Fibroblast of skin of left quadriceps (primary cell): ENCODE measurements at places on chromosomes 11 and 22.

GRCh38 chr11:128359515-128359914, 227.8 kb downstream of the ETS1 start:
- DNase-seq: no peak

DNA sequence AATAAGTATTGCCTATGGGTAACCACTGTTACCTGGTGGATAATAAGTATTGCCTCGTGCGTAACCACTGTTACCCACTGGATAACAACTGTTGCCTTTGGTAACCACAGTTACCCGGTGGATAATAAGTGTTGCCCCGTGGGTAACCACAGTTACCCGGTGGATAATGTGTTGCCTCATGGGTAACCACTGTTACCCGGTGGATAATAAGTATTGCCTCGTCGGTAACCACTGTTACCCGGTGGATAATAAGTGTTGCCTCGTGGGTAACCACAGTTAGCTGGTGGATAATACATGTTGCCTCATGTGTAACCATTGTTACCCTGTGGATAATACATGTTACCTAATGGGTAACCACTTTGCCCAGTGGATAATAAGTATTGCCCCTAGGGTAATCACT, 9.8 kb upstream of the NXPE4 start:
- no peak for DNase-seq

GRCh38 chr11:91495837-91496236, 728.8 kb upstream of the FAT3 start:
- DNase-seq: no peak

- DNase-seq: peak; percentile 35
These were observed 46.4 kb downstream of the MCM5 start for GRCh38 chr22:35446365-35446764.

- no peak for DNase-seq
These were observed 13.9 kb downstream of the CSRP3 start for GRCh38 chr11:19187833-19188258.

- no peak for DNase-seq
These were observed 1213.3 kb upstream of the RAG2 start for GRCh38 chr11:37811349-37811748.

- DNase-seq: no peak
These were observed 55.0 kb upstream of the ZBTB44 start for GRCh38 chr11:130369713-130370112.

DNA sequence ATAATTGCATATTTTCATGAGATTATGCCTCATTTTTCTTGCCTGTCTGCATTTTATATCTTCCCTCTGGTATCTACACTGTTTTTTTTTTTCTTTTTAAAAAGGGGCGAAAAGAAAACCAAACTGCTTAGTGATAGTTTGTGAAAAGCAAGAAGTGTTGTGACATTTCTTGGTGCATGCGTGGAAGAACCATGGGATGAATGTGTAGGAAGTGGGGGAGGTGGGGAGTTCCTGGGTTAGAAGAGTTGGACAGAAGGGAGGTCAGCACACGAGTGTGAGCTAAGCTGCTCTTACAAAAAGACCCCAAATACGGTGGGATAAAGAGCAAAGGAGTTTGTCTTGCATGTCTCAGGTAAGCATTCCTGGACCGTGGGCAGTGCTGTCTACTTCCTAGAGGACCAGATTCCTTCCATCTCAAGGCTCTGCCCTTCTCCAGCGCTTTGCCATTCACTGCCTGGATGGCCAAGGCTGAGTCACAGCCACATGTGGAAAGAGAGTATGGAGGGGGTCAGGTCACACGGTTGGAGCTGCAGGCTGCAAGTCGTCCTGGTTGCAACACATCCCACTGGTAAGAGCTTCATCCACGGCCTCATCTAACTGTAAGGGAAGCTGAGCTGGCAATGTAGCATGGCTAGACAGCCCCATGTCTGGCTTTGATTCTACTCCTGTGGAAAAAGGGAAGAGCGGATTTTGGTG, 300.6 kb downstream of the DDX10 start:
- peak; percentile 40 for DNase-seq

- DNase-seq: no peak
These were observed 72.3 kb upstream of the POU2AF2 start for GRCh38 chr11:111173221-111173620.

- no peak for DNase-seq
These were observed 6.4 kb downstream of the ATG2A start for GRCh38 chr11:64910451-64911093.

- no peak for DNase-seq
These were observed 33.1 kb downstream of the EIF3F start for GRCh38 chr11:8020244-8020597.

- no peak for DNase-seq
These were observed 10.1 kb upstream of the PRSS23 start for GRCh38 chr11:86790195-86790725.

DNA sequence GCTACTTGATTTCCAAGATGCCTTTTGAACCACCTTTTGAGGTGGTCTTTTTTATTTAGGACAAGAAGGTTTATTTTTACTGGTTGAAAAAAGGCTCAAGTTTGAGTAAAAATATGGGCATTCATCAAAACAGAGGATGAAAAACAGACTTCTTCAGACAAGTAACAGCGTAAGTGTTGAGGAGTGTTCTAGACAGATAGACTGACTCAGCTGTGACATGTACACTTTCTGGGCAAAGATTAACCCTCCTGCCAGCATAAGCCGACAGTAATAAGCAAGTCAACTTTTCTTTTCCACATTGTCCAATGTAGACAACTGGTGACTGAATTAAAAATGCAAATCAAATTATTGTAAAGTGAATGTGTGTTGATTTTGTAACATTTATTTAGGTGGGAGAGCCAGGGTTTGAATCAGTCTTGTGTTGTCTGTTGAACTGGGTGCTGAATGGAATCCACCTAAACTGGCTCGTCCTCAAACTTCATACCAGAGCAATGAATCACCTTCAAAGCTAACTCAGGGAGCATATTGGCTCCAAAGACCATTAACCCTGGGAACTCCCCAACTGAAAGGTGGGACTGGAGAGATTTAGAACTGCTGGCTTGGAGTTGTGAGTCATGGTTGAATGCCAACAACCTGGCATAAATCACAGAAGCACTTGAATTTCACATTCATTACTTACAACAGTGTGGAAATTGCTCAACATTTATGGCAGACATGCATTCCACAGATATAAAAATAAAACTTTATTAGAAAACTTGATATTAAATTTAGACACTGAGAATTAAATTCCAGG, 377.0 kb downstream of the ETS1 start:
- DNase-seq: peak; percentile 97

DNA sequence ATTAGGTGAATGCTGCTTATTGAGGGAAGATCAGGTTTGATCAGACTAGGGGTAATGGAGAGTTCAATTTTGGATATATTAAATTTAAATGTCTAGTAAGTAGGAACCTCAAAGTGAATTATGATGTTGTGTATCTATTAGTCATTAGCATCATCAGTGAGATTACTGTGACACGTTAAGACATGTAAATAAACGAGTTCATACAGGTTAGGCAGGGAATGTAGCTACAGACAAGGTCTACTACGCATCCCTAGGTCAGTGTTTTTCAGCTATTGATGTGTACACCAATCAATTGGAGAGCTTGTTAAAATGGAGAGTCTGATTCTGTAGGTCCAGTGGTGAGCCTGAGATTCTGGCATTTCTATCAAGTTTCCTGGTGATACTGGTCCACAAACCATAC, 120.1 kb upstream of the LRRC4C start:
- no peak for DNase-seq

DNA sequence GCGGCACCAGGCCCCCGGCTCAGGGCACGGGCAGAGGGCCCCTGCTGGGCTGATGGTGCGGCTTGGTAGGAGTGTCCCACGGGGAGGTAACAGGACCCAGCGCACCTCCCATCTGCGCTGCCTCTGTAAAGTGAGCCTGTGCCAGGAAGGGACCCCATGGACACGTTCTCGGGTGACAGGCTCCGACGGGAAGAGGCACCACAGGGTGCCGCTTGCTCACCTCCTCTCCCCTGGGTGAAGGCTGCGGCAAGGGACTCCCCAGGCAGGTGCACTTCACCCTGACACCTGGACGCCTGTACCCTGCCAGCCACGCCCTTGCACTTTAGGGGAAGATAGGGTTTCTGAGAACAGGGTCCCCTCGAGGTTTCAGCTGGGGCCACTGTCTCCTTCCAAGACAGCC, 48.1 kb downstream of the SHANK2 start:
- DNase-seq: no peak

DNA sequence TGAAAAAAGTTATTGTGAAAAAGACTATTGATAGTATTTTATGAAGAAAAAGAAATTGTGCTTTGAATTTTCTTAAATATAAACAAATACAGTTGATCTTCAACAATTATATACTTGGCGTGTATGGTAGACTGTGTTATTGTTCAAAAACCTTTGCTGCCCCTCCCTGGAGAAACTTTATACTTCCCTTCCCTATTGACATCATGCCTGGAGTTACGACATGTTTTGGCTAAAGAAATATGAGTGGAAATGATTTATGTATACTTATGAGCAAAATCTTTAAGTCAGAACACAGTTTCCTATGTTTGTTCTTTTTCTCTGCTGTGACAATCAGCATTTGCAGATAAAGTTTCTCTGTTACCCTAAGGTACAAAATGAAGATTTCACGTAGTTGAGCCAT, 243.8 kb downstream of the TMEM135 start:
- DNase-seq: peak; percentile 51

- no peak for DNase-seq
These were observed 70.0 kb downstream of the AMOTL1 start for GRCh38 chr11:94838027-94838731.

DNA sequence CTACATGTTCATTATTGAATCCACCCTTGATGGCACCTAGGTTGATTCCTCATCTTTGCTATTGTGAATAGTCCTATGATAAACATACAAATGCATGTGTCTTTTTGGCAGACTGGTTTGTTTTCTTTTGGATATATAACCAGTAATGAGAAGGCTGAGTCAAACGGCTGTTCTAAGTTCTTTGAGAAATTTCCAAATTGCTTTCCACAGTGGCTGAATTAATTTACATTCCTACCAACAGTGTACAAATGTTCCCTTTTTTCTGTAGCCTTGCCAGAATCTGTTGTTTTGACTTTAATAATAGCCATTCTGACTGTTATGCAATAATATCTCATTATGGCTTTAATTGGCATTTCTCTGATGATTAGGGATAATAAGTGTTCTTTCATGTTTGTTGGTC, 184.9 kb downstream of the CASP12 start:
- no peak for DNase-seq

GRCh38 chr11:65390996-65391395, 4.6 kb downstream of the FRMD8 start:
- no peak for DNase-seq

DNA sequence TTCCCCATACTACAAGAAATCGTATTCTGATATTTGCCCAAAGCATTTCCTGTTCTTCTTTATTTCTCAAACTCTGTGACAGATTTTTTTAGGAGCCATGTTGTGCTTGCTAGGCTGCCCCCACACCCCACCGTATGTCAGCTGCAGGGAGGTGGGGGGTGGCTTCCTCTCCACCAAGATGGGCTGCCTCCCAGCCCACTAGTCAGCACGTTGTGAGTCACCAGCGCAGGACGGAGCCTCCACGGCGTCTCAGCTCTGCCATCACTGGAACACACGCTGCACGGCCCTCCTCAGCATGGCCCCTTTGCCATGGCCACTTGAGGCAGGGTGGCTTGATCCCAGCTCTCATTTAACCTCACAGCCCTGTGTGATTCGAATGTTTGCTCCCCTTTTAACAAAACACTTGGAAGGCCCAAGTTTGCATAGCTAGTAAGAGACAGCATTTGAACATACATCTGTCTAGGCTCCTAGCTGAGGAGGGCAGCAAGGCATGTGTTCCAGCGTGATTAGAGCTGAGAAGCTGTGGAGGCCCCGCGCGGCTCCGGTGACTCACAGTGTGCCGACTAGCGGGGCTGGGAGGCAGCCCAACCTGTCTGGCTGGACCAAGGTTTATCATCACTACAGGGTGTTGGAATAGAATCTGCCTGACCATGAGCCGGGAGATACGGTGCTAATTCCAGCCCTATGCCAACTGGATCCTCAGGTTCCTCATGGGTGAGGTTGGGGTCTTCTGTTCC, 180.7 kb upstream of the NCAM1 start:
- peak; percentile 39 for DNase-seq

GRCh38 chr11:112401036-112401769, 140.5 kb upstream of the PLET1 start:
- no peak for DNase-seq

DNA sequence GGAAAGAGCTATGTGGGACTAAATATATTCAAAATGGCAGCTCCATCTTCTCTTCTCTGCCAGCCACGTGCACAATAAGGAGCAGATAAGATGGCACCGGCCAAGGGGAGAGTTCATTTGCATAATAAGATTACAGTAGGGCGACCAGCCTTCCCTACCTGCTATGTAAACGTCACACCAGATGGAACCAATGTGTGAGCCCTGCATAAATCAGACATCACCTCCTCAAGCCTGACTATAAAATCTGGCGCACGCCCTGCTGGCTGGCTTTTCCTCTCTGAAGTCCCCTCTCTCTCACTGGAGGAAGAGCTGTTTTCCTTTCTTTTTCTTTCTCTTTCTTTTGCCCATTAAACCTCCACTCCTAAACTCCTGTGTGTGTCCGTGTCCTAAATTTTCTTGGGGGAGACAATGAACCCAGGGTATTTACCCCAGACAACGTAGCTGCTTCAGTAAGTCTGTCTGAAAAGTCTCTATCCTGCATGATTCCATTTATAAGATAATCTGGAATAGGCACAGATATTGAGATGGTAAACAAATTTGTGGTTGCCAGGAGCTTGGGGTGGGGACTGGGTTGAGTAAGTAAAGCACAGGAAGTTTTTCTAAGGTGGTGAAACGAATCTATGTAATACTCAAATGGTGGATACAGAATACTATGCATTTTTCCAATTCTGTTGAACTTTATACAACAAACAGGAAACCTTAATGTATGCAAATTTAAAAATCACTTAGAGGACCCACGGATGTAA, 670.0 kb upstream of the KIRREL3 start:
- no peak for DNase-seq

- peak; percentile 17 for DNase-seq
These were observed 548.5 kb downstream of the BUD13 start for GRCh38 chr11:116224154-116224888.

DNA sequence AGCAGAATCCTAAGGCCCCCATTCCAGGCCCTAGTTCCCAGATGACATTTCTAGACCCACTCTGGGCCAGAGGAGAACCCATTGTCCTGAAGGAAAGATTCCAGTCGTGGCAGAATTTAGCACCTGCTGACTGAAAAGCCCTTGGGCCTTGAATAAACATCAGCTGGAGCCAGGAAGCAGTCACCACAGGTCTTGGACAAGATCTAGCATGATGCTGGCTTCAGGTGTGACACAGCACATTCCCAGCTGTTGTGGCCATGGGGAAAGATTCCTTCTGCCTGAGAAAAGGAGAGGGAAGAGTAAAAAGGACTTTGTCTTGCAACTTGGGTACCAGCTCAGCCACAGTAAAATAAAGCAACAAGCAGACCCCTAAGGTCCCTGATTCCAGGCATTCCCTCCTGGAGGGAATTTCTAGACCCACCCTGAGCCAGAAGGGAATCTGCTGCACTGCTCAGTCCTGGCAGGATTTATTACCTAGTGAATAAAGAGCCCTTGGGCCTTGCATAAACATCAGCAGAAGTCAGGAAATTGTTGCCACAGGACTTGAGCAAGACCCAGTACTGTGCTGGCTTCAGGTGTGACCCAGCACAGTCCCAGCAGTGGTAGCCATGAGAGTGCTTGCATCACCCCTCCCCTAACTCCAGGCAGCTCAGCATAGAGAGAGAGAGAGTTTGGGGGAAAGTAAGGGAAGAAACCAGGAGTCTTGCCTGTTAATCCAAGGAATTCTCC, 42.5 kb upstream of the PAMR1 start:
- no peak for DNase-seq
